ENCODE measurements at places on chromosomes 2 and 18. TPM values are rescaled to one million over a fixed set of nuclear protein-coding genes. Genes with fewer than 3 reads are reported as not detected.

The ANKRD30B gene
- total RNA-seq, result not detected

The MOCOS gene
- 1.7 TPM for total RNA-seq

DNA sequence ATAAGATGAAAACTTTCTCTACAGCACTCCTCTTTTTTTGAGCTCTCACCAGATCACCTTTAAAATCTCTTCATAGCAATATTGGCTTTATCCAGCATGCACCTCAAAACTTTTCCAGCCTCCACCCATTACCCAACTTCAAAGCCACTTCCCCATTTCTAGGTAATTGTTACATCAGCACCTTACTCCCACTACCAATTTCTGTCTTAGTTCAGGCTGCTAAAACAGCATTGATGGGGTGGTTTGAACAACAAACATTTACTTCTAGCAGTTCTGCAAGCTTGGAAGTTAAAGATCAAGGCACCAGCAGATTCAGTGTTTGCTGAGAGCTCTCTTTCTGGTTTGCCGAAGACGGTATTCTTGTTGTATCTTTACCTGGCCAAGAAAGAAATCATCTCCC lies 114.0 kb upstream of the SLC39A10 start:
- DNase-seq, result no peak

The MATN3 gene
- total RNA-seq, result 0.83 TPM

The CTAGE1 gene
- total RNA-seq, result not detected

GRCh38 chr18:71837547-71837946 lies 706.6 kb downstream of the CBLN2 start:
- DNase-seq, result no peak

DNA sequence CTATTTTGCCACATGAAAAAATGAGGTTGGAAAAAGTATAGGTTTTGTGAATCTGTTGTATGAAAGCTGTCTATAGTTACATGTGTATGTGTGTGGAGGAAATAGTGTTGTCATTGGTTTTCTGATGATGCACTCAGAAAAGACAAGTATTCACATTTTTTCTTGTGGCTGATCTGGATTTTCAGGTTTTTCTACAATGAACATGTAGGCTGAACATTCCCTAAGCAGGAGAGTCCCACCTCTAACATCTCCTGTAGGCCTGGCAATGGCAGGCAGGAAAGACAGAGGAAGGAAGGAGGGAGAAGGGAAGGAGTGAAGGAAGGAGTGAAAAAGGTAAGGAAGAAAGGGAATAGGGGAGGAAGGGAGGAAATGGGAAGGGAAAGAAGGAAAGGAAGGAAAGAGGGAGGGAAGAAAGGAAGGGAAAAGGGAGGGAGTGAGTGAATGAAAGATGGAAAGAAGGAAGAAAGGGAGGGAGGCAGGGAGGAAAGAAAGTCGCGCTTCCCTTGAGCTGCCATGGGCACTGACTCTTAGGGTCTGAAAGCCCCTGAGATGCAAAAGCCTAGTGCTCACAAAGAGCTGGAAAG lies 495 bp upstream of the IL36RN start:
- no peak for DNase-seq

- no peak for DNase-seq
These were observed 5.6 kb downstream of the CROCC2 start for GRCh38 chr2:240911641-240912265.

DNA sequence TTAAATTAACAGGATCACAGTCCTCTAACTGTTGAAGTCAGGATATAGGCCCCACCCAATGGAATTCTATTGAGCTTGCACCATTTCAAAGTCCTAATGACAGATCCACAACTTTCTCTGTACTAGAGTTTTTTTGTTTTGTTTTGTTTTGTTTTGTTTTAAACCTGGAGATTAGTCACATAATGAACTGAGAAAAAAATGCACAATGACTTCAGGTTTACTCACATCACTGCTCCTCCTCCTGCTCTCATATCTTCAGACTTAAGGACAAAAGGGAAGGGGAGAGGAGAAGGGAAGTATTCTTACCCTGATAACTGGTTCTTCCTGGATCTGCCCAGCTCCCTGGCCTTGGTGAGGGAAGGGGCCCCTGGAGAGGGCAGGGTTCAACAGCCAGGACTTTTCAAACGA lies 208.2 kb upstream of the EPHA4 start:
- no peak for DNase-seq

DNA sequence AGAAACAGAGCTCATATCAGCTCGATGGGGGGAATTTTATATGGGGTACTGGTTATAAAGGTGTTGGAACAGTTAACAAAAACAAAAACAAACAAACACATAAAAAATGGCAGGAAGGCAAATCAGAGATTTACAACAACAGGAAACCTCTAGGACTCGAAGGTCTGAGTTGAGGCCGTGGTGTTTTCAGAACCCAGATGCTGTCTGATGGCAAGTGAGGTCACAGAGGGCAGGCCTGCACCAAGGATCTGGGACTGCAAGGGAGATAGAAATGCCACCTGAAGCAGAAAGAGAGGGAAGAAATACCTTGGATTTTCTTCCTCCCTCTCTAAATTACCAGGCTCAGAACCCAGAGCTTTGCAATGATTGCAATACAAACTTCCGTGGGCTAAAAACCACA lies 429.5 kb downstream of the ZNF521 start:
- no peak for DNase-seq

GRCh38 chr2:106886916-106887758 lies 1.2 kb upstream of the ST6GAL2 start:
- no peak for DNase-seq

DNA sequence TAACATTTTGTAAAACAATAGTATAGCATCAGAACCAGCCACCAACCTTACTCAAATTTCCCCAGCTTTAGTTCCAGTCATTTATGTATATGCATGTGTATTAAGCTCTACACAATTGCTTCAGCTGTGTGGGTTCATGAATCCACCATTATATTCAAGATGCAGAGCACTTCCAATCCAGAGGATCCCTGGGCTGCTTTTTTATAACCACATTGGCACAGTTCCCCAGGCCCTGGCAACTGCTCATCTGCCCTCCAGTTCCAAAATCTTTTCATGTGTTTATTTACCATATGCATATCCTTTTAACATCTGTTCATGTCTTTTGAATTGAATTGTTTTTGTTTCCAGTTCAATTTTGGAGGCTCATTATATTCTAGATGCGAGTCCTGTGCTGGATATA lies 482.9 kb upstream of the HS6ST1 start:
- no peak for DNase-seq

The CHST9 gene
- total RNA-seq, result 0.42 TPM

DNA sequence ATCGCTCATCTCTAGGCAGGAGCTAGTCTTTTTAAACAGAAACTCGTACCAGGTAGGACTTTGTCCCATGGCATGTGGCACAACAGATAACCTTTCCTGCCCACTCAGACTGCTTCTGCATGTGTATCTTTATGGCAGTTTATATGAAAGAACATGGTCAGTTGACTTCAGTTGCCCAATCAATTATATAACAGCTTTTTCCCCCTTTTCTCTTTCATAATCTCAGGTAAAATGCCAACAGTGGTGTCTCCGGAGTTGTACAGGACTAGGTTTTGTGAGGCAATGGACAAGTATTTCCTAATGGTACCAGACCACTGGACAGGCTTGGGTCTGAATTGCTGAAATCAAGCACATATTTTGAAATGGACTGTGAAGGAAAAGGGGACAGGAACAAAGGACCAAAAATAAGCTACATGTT lies 51.6 kb upstream of the PTH2R start:
- DNase-seq, result no peak

The TUBA4B gene
- not detected for total RNA-seq

GRCh38 chr2:216086207-216086893 lies 4.6 kb downstream of the TMEM169 start:
- no peak for DNase-seq

The POTEJ gene
- total RNA-seq, result not detected

DNA sequence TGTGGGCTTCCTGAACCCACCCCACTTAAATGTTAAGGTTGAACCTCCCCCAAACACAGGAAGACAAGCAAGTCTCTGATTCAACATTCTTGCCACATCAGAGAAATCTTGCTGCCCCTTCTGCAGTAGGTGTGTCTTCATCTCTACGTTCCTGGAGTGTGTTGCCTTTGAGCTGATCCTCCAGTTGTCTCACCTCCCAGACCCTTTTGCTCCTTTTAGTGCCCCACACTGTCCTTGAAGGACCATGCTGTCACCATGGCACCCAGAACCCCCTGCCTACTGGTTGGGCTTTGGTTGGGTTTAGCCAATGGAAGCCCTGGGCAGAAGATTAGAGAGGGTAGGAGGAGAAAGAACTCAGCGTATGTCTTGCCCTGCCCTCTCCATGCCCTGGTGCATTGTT lies 10.7 kb downstream of the CAB39 start:
- DNase-seq, result peak; percentile 64

The SMYD1 gene
- 4.2 TPM for total RNA-seq

- DNase-seq, result no peak
These were observed 5.4 kb downstream of the UBE2F start for GRCh38 chr2:237972211-237972610.

GRCh38 chr2:88709181-88709631 lies 17.7 kb downstream of the RPIA start:
- no peak for DNase-seq

DNA sequence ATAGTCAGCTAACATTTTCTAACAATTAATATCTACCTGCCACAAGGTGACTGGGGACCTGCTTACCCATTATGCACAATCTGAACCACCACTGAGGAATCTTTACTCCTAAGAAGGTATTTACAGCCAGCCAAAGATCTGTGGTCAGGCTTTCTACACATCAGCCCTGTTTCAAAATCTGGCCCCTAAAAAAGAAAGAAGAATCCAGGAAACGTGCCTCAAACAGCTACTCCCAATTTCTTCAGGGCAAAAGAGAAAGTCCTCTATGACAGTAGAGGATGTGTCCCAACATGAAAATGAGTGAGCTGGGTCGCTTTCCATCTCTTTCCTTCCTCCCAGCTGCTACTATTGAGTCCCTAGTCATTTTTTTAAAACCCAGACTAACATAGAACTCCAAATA lies 79.5 kb downstream of the EPB41L3 start:
- no peak for DNase-seq

The CACNB4 gene
- total RNA-seq, result 1.7 TPM

DNA sequence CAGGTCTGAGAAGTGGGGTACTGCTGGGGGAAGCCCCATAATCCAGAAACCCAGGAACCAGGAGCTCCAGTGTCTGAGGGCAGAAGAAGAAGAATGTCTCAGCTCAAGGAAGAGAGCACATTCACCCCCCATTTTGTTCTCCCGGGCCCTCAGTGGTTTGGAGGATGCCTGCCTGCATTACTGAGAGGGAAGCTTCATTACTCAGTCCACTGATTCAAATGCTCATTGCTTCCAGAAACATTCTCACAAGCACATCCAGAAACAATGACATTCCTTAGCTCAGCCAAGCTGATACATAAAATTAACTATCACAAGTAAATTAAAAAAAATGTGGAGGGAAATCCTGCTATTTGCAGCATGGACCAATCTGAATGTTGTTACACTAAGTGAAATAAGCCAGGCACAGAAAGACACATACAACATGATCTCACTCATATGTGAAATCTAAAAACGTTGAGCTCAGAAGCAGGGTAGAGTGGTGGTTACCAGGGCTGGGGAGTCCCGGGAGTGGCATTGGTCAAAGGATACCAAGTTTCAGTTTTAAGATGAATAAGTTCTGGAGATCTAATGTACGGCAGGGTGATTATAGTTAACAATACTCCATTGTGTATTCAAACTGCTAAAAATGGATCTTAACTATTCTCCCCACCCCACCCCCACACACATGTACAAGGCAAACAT lies 459.3 kb downstream of the GALR1 start:
- no peak for DNase-seq

All from esophagus muscularis mucosa (tissue), 4 donors.